ENCODE measurements at places on chromosomes 3 and 15. TPM values are rescaled to one million over a fixed set of nuclear protein-coding genes. Genes with fewer than 3 reads are reported as not detected.

Gene ASB14
- total RNA-seq = not detected

Gene B3GNT5
- total RNA-seq = 8.6 TPM

Gene NLGN1
- 2.2 TPM for total RNA-seq

Gene TPRG1
- under 0.01 TPM for total RNA-seq

Gene FOXL2NB
- under 0.01 TPM for total RNA-seq

Gene PARL
- 25.0 TPM for total RNA-seq

Gene NSMCE3
- 9.7 TPM for total RNA-seq

Gene MCTP2
- 94.8 TPM for total RNA-seq

Gene SLC24A5
- total RNA-seq = not detected

Gene CGNL1
- total RNA-seq = under 0.01 TPM

Gene GABRB3
- 0.54 TPM for total RNA-seq

Gene ELP6
- total RNA-seq = 48.2 TPM

Gene MASP1
- total RNA-seq = under 0.01 TPM

Gene GPR149
- not detected for total RNA-seq

DNA sequence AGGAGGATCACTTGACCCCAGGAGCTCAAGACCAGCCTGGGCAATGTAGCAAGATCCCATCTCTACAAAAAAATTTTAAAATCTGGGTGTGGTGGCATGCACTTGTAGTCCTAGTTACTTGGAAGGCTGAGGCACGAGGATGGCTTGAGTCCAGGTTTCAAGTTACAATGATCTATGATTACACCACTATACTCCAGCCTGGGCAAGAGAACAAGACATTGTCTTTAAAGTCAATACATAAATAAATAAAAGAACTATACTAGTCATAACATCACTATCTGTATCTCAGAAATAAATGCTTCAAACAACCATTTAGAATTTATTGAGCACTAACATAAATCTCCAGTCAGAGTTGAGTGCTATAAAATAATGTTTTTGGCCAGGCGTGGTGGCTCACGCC lies 8.5 kb upstream of the PHLDB2 start:
- no peak for DNase-seq

DNA sequence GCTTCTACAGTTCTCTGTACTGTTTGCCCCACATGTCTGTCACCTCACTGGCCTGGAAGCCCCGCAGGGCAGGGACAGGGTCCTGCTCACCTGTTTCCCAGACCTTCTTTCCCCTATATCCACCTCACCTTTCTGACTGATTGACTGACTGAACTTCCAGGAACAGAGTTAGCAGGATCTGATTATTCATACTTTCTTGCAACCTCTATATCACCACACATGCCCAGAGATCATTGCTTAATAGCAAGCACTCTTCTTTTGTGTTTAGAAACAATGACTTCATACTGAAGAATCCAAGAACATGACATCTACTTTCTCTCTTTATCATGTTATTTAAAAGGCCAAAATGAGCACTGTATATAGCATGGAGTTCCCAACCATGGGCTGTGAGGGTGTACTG lies 18.0 kb upstream of the CLEC3B start:
- no peak for DNase-seq

DNA sequence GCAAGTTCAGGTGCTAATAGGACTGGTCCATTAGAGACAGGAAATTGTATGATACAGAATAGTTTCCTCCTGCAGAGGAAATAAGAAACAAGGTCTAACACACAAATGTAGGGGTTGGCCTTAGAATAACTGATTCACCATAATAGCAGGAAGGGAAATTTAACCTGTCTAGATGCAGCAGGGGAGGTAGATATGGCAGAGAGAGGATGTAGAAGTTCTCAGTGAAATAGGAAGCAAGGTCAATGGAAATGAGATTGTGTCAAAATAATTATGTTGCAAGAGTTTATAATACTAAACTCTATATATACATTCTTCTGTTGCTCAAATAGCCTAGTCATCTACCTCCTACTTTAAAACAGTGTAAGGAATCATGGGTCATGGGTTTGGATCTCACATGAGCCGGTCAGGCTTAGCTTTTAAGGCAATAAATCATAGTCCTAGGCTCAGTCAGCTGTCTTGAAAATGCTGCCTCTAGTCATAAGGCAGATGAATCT lies 17.0 kb downstream of the BCL2A1 start:
- DNase-seq = no peak

GRCh38 chr3:103991461-103992115 lies 1375.1 kb upstream of the ALCAM start:
- no peak for DNase-seq

DNA sequence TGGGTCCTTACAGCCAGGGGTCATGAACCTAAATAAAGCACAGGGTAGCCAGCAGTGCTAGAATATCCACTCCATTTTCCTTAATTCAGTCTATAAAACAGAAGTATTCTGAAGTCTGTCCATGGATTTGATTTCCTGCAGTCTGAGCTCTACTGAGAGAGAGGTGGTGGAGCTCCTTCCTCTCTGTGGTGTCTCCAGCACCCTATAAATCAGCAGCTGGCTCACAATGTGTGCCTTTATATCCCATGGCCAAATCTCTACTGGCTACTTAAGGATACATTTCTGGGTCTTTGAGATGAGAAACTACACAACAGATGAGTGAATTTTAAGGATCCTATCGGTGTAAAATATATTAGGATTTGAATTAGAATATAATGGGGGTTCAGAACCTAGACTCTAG lies 339.9 kb upstream of the RBMS3 start:
- no peak for DNase-seq

- DNase-seq = peak; percentile 28
Observed at GRCh38 chr3:53137221-53137620, 7.0 kb upstream of the RFT1 start.

GRCh38 chr3:37949866-37950265 lies 40.7 kb upstream of the VILL start:
- DNase-seq = no peak

DNA sequence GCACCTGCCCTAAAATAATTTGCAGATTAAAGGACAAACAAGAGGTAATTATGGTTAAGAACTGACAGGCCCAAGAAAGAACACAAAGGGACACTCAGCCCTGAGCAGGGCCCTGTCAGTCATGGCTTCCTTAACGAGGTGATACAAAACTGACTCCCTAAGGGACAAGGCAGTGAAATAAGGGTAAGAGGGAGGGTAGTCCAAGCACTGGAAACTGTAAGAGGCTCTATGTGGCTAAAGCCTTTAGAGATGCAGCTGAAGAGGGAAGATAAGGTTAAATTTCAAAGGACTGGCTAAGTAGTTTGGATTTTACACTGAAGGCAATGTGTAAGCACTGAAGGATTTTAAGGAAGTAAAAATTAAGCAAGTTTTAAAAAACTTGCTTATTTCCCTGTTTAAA lies 3.9 kb downstream of the ATR start:
- DNase-seq = no peak

- no peak for DNase-seq
Observed at GRCh38 chr15:87739866-87740265, 516.7 kb downstream of the NTRK3 start.

GRCh38 chr3:8523041-8523440 lies 21.4 kb downstream of the LMCD1 start:
- no peak for DNase-seq

DNA sequence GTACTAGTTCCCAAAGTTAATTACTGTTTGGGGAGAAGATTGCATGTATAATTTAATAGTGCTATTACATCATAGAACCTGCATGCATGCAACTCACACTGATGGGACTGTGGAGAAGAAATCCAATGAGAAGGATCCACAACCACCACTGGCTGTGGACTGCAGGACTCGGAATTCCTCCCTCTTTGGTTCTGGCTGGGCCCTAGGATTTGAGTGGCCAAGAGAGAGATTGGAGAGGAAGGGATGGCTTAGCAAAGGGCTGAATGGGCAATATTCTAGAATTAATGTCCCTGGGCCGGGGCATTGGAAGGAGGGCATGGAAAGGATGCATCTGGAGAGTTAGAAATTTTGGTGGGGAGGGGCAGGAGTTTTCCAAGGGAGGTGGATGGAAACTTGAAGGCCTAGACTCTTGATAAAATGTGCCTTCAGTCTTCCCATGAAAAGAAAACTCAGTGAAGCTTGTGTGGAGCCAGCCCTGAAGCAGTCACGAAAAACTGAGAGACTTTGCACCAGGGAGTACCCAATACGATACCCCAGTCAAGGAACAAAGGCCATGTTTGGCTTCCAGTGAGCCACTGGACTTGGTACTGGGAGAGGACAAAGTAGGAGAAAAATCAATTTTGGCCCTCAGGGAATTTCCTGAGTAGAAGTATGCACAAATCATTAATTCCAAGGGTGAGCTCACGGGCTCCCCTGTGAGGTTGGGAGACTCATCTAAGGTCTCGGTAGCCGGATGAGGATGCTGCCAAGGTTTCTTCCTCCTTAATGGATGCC lies 31.4 kb upstream of the TPM1 start:
- DNase-seq = no peak

DNA sequence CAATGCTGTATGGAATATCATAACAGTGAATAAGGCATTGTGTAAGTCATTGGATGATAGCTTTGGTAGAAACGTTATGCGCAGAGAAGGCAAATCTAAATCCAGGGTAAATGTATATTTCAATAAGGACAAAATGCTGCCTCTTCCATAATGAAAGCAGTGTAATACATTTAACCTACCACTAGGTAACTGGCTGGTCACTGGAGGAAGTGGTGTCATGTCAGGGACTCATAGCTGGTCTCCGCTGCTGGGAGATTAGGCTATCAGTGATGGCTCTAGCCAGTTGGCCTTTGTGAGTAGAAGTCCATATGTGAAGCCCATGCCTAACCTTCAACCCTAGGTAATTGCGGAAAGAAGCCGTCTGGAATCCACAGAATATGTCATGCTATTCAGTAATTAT lies 140.9 kb downstream of the NLGN1 start:
- no peak for DNase-seq

DNA sequence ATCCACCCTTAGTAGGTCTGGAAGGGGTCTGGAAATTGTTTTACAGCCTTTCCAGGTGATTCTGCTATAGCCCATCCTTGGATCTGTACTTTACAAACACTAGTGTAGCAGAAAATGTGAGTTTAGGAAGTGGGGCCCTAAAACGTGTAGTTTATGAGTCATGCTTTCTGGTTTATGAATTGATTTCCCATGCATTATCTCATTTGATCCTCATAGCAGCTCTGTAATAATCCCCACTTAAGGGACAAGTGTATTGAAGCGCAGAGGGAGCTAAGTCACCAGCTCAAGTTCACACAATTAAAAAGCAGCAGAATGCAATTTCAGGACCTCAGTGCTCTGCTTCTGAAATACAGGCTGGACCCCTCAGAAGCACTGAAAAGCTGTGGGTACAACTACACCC lies 22.7 kb upstream of the STARD5 start:
- no peak for DNase-seq

GRCh38 chr3:133851931-133852330 lies 43.8 kb downstream of the RAB6B start:
- no peak for DNase-seq

GRCh38 chr3:12205171-12205570 lies 46.5 kb upstream of the TIMP4 start:
- DNase-seq = no peak

DNA sequence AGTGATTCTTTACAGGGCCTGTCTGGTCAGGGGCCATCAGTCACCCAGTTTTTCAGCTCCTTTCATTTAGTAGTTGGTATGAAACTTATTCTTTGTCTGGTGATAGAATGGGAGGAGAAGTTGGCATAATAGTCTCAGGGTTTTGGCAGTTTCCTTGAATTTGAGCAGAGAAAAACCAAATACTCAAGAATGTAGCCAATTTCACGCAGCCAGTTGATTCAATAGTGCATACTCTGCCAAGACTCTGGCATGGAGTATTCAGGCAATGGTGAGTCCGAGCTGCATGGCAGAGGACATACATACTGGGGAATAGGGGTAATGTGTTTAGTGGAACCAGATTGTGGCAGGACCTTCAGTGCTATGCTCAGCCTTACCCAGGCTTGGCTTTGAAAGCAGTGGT lies 118.3 kb downstream of the GALK2 start:
- DNase-seq = no peak

GRCh38 chr15:37516621-37517020 lies 416.3 kb upstream of the MEIS2 start:
- no peak for DNase-seq

DNA sequence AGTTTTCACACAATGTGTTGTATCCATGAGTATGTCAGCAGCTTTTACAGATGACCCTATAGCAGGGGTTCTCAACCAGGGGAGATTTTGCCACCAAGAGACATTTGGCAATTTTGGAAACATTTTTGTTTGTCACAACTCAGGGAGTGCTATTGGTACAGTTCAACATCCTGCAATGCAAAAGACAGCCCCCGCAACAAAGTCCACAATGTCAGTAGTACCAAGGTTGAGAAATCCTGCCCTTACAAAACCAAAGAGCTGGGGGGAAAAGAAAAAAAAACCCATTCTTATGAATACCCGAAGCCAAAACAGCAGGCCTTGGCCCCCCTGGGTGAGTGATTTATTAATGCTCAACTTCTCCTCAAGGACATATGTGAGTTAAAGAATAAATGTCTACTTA lies 99.1 kb downstream of the LARS2 start:
- DNase-seq = no peak

DNA sequence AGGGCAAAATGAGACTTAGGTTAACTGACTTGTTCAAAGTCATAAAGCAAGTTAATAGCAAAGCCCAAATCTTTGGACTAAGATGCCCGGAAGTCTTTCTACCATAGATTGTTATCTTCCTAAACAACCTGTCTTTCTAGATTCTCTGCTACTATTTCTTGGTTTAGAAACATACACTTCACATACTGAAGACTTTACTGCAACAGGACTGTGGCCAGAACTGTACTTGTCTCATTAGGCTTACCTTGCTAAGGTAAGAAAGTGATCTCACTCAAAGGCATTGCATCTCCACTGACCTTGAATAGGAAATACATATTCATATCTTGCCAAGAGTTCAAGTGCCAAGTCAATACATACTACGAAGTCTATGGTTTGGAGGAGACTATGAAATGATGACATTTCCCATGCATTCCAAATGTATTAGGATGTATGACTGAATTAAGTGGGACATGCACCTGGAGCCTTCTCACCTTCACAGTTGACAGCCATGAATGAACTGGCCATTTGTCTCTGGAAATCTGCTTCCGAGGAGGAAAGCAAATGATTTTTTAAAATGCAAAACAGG lies 5.0 kb downstream of the ZDHHC3 start:
- no peak for DNase-seq

DNA sequence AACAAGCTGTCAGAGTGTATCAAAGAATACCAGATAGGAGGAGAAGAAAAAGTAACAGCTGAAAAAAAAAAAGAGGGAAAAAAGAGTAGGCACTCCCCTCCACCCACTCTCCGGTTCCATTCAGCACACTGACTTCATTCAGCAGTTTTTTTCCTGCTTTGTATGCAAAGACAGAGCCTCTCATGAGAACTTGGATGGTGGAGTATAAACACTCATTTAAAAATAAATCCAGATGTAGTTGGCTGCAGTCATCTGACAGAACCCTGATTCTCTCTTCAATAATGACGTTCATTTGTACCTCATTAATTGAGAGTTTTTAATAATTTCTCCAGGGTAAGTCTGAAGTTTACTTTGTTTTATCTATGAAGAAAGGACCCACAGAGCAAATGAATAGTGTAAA lies 81.0 kb downstream of the TMEM108 start:
- no peak for DNase-seq
